ENCODE measurements at places on chromosomes 4 and X. TPM values are rescaled to one million over a fixed set of nuclear protein-coding genes. Genes with fewer than 3 reads are reported as not detected.
A peak's percentile ranks its signal among the peaks of the same experiment; 100 is the strongest.

DNA sequence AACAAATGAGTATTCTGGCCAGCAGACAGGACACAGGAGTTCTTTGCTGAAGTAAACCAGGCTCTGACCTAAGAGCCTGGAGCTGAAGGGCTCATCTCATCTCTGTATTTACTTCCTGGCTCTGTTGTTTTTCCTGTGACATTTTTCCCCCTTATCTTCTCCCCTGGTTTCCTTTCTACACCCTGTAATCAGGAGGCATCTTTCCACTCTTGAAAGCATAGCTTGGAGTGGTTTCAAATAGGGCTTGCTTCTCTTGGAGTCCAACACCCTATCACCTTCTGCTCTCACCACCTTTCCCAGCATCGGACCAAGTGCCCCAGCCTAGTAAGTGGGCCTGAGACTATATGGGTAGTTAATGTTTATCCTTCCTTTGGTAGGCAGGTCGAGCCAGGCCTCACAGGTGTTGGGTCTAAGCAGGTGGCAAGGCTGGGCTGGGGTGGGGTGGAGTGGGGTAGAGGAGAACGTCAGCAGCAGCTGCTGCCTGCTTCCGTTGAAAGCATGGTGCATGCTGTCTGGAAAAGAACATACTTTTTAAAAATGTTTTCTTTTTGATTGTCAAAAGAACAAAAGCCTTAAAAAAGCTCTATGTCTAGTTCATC, 1.2 kb downstream of the DRP2 start:
- DNase-seq = no peak

- no peak for DNase-seq
Observed at GRCh38 chr4:102981005-102981404, 38.5 kb downstream of the SLC9B1 start.

DNA sequence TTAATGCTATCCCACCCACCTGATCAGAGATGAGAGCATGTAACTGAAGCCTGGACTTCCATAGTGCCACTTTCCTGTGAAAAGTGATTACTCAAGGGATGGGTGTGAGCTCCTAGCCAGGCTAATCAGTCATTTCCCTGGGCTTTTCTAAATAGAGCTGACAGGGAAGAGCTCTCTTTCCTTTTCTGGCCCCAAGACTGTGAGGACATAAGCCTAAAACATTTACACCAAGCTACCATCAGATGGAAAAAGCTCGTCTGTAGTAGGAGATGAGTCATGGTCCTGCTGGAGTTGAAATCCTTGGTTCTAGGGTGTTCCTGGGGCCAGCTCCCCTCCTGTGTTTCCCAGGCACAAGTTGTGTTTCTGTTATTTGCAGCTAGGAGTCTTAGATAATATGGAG, 52.4 kb upstream of the NDP start:
- no peak for DNase-seq

GRCh38 chr4:3074846-3075651, 568 bp downstream of the HTT start:
- peak; percentile 57 for DNase-seq

EXOSC9 gene
- total RNA-seq = 56.8 TPM

BMX gene
- not detected for total RNA-seq

SPACA5 gene
- total RNA-seq = not detected
